Activated CD8-positive, alpha-beta memory T cell treated with anti-CD3 and anti-CD28 coated beads for 1 hour (primary cell): ENCODE measurements at places on chromosomes 5 and 9.

GRCh38 chr9:131837316-131837715, 97.4 kb upstream of the RAPGEF1 start:
- DNase-seq: no peak

DNA sequence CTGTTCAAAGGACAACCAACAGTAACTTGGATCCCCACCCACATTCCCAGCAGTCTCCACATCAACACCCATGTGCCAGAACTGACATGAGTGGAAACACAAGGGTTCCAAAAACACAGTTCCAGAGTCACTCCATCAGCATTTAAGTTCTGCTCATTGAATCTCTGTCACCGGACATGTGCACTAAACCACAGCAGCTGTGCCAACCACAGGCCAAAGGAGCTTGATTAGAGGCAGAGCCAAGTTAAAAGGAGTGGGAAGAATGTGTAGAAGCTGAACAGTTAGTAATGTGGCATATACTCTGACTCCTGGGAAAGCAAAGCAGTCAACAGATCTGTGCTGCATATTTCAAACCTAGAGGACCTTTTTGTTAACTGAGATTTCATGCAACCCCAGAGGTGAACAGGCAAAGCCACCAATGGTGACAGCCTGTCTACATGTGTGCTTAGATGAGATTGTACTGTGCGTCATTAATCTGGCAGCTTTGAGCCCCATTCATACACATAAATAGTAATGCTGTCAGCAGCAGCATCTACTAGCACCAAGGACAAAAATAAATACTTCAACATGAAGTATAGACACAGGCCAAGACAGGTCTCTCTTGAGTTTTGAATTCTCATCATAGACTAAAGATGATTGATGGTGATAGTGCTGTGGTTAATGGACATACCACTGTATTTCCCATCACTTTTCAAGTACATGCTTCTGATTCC, 16.4 kb upstream of the FST start:
- DNase-seq: no peak

DNA sequence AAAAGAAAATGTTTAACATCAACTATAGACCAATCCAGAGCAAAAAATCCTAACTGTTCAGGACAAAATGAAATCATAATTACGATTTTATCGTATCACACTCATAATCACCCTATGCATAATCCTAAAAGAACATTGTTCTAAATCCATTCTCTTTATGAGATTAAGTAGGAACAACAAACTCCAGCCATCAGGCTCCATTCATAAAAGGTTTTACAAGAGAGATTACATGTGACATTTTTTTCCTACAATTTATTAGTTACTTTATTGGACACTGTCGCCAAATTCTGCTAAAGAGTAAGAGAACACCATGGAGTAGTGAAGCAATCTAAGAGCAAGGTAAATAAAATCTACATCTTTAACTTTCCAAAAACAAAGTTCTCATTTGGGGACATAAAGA, 198.0 kb downstream of the BNC2 start:
- no peak for DNase-seq

GRCh38 chr9:129930743-129931142, 95.5 kb downstream of the USP20 start:
- no peak for DNase-seq

DNA sequence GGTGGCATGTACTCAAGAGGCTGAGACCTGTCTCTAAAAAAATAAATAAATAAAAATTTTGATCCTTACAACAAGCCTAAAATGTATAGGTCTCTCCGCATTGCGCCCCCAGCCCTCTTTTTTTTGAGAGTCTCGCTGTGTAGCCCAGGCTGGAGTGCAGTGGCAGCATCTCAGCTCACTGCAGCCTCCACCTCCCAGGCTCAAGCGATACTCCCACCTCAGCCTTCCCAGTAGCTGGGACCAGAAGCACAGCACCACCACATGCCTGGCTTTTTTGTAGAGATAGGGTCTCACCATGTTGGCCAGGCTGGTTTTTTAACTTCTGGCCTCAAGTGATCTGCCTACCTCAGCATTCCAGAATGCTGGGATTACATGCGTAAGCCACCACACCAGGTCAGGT, 2.2 kb upstream of the GARIN3 start:
- DNase-seq: no peak

GRCh38 chr5:107513337-107514085, 157.2 kb downstream of the EFNA5 start:
- no peak for DNase-seq
